ENCODE measurements at places on chromosomes 2 and 18. TPM values are rescaled to one million over a fixed set of nuclear protein-coding genes. Genes with fewer than 3 reads are reported as not detected.

The DRC1 gene
- not detected for total RNA-seq

The FLACC1 gene
- 0.54 TPM for total RNA-seq

The RSAD2 gene
- total RNA-seq = not detected

The CFC1 gene
- total RNA-seq = not detected

The HOXD10 gene
- total RNA-seq = not detected

The RAD51AP2 gene
- total RNA-seq = not detected
